CD4-positive, alpha-beta memory T cell (primary cell): ENCODE measurements at places on chromosomes 7 and 10.

DNA sequence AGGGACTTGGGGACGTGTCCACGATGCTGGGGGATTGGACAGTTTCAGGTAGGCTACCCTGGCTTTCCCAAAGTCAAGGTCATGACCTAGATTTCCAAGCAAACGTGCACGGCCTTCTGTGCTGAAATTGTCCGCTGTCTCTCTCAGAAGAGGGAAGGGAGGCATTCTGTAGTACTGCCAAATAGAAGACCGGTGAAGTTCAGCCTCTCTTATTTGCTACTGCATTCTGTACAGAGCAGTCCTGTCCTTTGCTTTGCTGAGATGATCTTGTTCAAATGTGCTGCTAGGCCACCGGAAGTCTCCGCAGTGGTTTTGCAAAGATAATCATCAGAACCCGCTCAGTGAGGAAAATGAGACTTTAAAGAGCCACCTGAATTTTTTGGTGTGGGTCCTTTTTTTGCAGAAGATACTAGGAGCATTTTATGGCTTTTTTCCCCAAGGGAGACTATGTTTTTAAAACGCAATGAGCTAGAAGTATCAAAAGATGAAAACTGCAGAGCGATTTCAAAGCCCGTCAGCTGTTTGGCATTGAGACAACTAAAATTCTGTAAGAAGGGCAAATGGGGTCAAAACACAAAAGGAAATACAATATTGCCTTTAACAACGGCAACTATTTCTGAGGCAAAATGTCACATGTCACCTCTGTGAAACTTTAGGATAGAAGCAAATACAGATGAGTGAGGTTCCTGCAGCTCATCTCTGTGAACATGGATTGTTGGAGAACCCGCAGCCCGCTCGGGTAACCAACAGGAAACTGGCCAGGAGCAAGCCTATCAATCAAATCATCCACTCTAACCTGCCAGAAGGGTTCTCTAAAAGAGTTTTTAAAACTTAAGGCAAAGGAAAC is 1.3 kb upstream of the NMT2 start:
- peak; percentile 76 for DNase-seq

- DNase-seq: no peak
Measured at GRCh38 chr10:75122505-75122904, 11.0 kb downstream of the SAMD8 start.

- DNase-seq: no peak
Measured at GRCh38 chr10:78441694-78442093, 408.0 kb downstream of the RPS24 start.

- no peak for DNase-seq
Measured at GRCh38 chr10:86665868-86666267, 2.4 kb upstream of the LDB3 start.

DNA sequence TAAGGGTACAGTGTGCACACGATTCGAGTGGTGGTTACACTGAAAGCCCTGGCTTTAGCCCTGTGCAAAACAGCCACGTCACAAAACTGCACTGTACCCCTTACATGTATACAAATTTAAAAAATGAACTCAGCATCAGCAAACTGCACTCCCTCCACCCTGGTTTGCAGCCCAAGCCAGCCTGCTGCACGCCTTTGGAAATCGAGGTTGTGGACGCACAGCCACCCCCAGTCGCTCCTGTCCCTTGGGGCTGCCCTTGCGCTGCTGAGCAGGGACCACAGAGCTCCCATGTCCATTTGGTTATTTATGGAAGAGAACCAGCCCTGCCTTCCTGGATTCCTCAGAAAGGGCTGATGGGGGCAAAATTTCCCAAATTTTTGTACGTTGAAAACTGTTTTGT is 98.8 kb downstream of the INPP5A start:
- no peak for DNase-seq

- no peak for DNase-seq
Measured at GRCh38 chr10:125482108-125482507, 200.9 kb downstream of the TEX36 start.

- no peak for DNase-seq
Measured at GRCh38 chr7:155463114-155463811, 5.3 kb downstream of the EN2 start.

GRCh38 chr10:104774234-104774633 is 133.1 kb downstream of the SORCS3 start:
- no peak for DNase-seq

GRCh38 chr7:130268463-130269317 is 2.0 kb downstream of the CPA2 start:
- no peak for DNase-seq

GRCh38 chr7:97982647-97983046 is 7.3 kb downstream of the OCM2 start:
- DNase-seq: no peak

DNA sequence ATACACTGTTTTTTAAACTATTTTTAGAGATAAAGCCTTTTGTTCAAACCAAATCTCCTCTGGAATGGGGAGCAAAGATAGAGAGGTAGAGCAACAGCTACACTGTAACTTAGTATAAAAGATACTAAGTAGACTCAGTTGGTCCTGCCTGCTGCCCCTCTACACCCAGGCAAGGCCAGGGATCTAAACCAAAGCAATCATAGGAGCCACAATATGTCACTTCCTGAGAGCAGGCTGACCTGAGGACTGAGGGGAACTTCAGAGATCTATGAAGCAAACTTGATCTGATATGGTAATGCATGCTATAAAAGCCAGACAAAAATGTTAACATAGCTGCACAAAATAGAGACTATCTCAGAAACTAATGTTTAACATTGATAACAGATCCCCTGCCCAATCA is 7.0 kb upstream of the TRDMT1 start:
- no peak for DNase-seq

GRCh38 chr10:17059197-17059688 is 70.4 kb downstream of the CUBN start:
- no peak for DNase-seq

GRCh38 chr10:44180321-44181168 is 204.4 kb downstream of the CXCL12 start:
- no peak for DNase-seq

GRCh38 chr7:105906695-105907094 is 30.3 kb upstream of the ATXN7L1 start:
- no peak for DNase-seq

- DNase-seq: no peak
Measured at GRCh38 chr7:116899308-116899707, 36.9 kb downstream of the CAPZA2 start.

DNA sequence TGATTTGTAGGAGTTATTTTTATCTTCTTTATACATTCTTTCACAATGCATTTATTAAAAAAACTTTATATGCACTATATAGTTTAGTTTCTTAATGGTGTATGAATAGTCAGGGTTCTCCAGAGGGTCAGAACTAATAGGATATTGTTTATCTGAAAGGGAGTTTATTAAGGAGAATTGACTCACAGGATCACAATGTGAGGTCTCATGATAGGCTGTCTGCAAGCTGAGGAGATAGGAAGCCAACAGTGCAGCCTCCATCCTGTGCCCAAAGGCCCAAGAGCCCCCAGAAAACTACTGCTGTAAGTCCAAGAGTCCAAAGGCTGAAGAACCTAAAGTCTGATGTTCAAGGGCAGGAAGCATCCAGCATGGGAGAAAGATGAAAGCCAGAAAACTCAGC is 192.8 kb upstream of the AHR start:
- DNase-seq: no peak

DNA sequence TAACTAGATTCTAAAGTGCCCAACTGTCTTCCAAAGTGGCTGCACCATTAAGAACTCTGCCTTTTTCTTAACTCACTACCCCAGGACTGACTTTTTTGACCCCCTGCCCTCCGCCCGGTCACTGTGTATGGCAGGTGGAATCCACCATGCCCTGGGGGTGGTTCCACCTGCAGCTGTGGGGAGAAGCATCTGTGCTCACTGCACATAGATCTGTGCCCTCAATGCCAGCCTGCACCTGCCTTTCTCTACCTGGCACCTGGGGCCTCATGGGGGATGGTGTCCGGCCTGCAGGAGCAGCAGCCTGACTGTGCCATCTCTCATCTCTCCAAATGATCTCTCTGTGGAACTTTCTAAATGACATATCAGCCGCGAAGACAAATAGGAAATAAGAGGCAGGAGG is 353.5 kb downstream of the PAXIP1 start:
- no peak for DNase-seq

GRCh38 chr10:79124066-79124465 is 55.3 kb downstream of the ZMIZ1 start:
- DNase-seq: no peak

DNA sequence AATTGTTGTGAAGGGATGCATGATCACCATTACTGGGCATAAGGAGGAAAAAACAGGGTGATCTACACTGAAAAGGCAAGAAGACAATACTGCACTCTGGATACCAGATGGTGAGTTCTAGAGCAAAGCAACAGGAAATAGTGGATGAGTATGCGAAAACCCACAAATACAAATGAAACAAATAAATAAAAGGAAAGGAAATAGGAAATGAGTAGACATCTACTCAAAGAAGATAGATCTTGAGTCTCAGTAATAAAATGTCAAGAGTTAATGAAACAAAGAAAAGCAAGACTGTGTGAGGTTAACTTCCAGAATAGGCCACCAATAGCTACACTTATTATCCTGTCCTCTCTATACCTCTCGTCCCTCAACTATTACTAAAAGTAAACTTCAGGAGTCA is 11.7 kb downstream of the ORC5 start:
- DNase-seq: no peak

- DNase-seq: no peak
Measured at GRCh38 chr7:6162331-6162620, 110.1 kb downstream of the CYTH3 start.
